ENCODE measurements at places on chromosomes 6 and 20. TPM values are rescaled to one million over a fixed set of nuclear protein-coding genes. Genes with fewer than 3 reads are reported as not detected.
A peak's percentile ranks its signal among the peaks of the same experiment; 100 is the strongest.

DNA sequence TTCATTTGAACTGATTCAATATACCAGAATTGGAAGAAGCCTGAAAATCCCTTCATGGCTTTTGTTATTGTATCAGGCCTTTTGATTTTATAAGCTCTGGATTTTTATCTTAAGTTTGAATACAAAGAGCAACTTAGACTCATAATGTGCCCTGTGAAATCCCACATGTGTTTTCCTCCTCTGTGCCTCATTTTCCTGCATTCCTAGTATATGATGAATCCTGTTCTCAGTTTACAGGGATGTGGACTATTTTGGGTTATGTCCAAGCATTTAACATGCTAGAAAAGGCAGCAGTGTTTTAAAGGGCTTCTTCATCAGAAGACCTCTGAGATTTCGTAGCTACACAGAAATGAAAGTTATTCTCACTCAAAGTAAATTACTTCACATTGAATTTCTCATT is 455.0 kb downstream of the RFPL4B start:
- no peaks in the 10 kb centered on the region for H3K27me3 ChIP-seq
- H3K27ac ChIP-seq = no peak overlapping the region
- H3K36me3 ChIP-seq = no peaks in the 10 kb centered on the region

- H3K27ac ChIP-seq = no peak overlapping the region
- peaks cover 4% of the 10 kb centered on the region for H3K36me3 ChIP-seq
- peaks cover 5% of the 10 kb centered on the region for H3K4me1 ChIP-seq
- DNase-seq = no peak
- H3K27me3 ChIP-seq = no peaks in the 10 kb centered on the region
- H3K4me3 ChIP-seq = no peak overlapping the region
Observed at GRCh38 chr20:58696411-58696961, 3.9 kb downstream of the NPEPL1 start.

GRCh38 chr6:122995921-122996793 is at the start of gene CLVS2:
CLVS2 (plus strand) TSS chr6:122996235; CDS start chr6:122997778, 1,543 bp downstream.
- H3K36me3 ChIP-seq = no peaks in the 10 kb centered on the region
- H3K4me1 ChIP-seq = no peaks in the 10 kb centered on the region
- peaks cover 7% of the 10 kb centered on the region for H3K27me3 ChIP-seq
- H3K4me3 ChIP-seq = no peak within 1 kb of the TSS
- peak; percentile 62 for DNase-seq

- H3K27me3 ChIP-seq = peaks cover 59% of the 10 kb centered on the region
- no peak for DNase-seq
- H3K4me1 ChIP-seq = no peaks in the 10 kb centered on the region
Observed at GRCh38 chr6:28807682-28808280, 116.0 kb downstream of the TRIM27 start.

DNA sequence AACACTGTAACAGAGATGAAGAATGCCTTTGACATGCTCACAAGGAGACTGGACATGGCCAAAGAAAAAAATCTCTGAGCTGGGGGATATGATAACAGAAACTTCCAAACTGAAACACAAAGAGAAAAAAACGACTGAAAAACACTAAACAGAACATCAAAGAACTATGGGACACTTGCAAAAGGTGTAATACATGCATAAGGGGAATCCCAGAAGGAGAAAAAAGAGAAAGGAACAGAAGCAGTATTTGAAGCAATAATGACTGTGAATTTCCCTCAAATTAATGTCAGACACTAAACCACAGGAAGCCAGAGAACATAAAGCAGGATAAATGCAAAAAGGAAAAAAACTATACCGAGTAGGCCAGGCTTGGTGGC is 117.4 kb upstream of the ARID1B start:
- H3K27me3 ChIP-seq = no peaks in the 10 kb centered on the region
- no peak overlapping the region for H3K4me3 ChIP-seq
- DNase-seq = no peak
- no peaks in the 10 kb centered on the region for H3K4me1 ChIP-seq
- H3K27ac ChIP-seq = no peak overlapping the region

Gene SPATA25
- 0.83 TPM for total RNA-seq

Gene BTNL2
- total RNA-seq = not detected
